ENCODE measurements at places on chromosomes 6 and 20. TPM values are rescaled to one million over a fixed set of nuclear protein-coding genes. Genes with fewer than 3 reads are reported as not detected.

LPIN3 gene
- 3.8 TPM for total RNA-seq

DNA sequence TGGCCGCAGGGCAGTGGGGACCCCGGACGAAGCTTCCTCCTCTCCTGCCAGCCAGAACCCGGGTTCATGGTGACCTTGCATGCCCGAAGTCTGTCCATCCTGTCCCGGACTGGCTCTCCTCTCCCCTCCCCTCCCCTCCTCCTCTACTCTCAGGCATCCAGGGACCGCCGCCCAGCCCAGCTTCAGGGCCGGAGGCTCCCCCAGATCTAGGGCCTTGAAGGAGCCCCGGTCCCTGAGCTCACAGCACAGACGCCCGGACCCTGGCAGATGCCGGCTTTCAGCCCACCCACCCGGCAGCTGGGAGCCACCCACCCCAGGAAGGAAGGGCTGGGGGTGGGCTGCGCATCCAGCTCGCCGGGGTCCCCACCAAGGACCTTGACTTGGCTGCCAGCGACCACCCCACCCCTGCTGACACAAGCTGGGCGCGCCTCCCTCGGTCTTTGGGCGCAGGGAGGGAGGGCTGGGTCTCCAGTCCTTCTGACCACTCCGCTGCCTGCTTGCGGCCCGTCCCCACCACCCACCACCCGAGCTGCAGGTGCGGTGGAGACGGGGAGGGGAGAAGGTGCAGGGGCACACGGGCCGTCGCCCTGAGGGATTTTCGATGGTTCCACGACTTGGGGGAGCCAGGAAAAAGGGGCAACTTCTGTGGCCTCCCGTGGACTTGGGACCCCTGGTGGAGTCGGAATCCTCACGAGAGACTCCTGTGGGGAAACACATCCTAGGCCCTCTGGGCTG, 5.8 kb upstream of the ABHD16B start:
- H3K27me3 ChIP-seq = no peaks in the 10 kb centered on the region
- no peak overlapping the region for H3K4me3 ChIP-seq
- H3K27ac ChIP-seq = no peak overlapping the region
- peaks cover 2% of the 10 kb centered on the region for H3K4me1 ChIP-seq
- no peak for DNase-seq

GRCh38 chr6:141744971-141745370, 387.8 kb upstream of the GJE1 start:
- H3K4me1 ChIP-seq = no peaks in the 10 kb centered on the region
- no peak overlapping the region for H3K27ac ChIP-seq
- H3K36me3 ChIP-seq = peaks cover 6% of the 10 kb centered on the region
- H3K27me3 ChIP-seq = no peaks in the 10 kb centered on the region

DNA sequence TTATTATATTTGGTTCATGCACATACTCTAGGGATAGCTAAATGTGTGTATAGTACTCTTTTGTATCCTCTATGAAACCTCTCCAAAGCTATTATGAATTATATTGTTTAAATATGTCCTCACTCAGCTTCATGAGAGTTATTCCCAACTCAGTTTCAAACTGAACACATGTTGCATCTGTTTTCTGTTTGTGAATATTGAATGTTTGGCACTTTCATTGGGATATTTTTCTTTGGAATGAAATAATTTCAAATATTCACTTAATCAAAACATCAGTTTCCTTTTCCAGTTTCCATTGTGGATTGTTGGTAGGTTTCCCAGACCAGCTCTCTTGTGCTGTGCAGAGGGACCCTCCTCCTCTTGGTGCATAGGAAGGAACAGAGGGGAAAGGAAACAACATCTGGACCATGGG, 46.6 kb downstream of the HDAC2 start:
- DNase-seq = no peak
- H3K27ac ChIP-seq = no peak overlapping the region

GRCh38 chr6:161138543-161139303, 135.1 kb downstream of the AGPAT4 start:
- peaks cover 25% of the 10 kb centered on the region for H3K36me3 ChIP-seq
- DNase-seq = no peak
- no peaks in the 10 kb centered on the region for H3K4me1 ChIP-seq
- no peak overlapping the region for H3K27ac ChIP-seq
- H3K27me3 ChIP-seq = no peaks in the 10 kb centered on the region

- no peaks in the 10 kb centered on the region for H3K36me3 ChIP-seq
- no peak for DNase-seq
- no peaks in the 10 kb centered on the region for H3K4me1 ChIP-seq
- H3K27me3 ChIP-seq = no peaks in the 10 kb centered on the region
- H3K27ac ChIP-seq = no peak overlapping the region
Measured at GRCh38 chr20:38864662-38865061, 59.2 kb downstream of the PPP1R16B start.

GRCh38 chr20:10476319-10476724, 41.2 kb downstream of the SLX4IP start:
- no peak overlapping the region for H3K27ac ChIP-seq
- H3K4me3 ChIP-seq = no peak overlapping the region
- no peaks in the 10 kb centered on the region for H3K27me3 ChIP-seq
- no peaks in the 10 kb centered on the region for H3K4me1 ChIP-seq
- H3K36me3 ChIP-seq = no peaks in the 10 kb centered on the region

GRCh38 chr6:43964659-43965570, 162.3 kb downstream of the MRPL14 start:
- DNase-seq = peak; percentile 28
- H3K4me3 ChIP-seq = no peak overlapping the region
- H3K4me1 ChIP-seq = peaks cover 2% of the 10 kb centered on the region
- H3K27ac ChIP-seq = no peak overlapping the region
- H3K36me3 ChIP-seq = no peaks in the 10 kb centered on the region

GRCh38 chr20:40294175-40294574, 394.9 kb downstream of the MAFB start:
- no peaks in the 10 kb centered on the region for H3K27me3 ChIP-seq
- H3K4me1 ChIP-seq = no peaks in the 10 kb centered on the region
- H3K27ac ChIP-seq = no peak overlapping the region
- no peaks in the 10 kb centered on the region for H3K36me3 ChIP-seq

GRCh38 chr6:29491574-29491973, 3.8 kb upstream of the MAS1L start:
- DNase-seq = peak; percentile 10
- no peak overlapping the region for H3K27ac ChIP-seq
- H3K4me1 ChIP-seq = no peaks in the 10 kb centered on the region
- no peaks in the 10 kb centered on the region for H3K27me3 ChIP-seq
- no peaks in the 10 kb centered on the region for H3K36me3 ChIP-seq
- no peak overlapping the region for H3K4me3 ChIP-seq

DNA sequence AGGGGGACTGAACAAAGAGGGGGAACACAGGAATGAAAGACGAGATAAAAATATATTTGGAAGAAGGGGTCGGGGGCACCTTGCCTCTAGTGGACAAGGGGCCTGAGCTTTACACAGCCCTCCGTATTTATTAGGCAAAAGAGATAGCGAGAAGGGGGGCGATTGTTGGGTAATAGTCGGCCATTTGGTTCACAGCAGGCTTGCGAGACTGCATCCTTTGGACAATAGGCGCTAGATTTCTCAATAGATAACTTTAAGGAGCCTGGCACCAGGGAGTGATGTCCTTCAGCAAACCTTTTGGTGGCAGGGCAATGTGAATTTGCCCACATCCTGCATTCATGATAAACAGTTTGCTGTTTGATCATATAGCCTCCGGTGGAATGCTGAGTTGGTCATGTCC, 3.0 kb upstream of the NANP start:
- H3K4me1 ChIP-seq = no peaks in the 10 kb centered on the region
- DNase-seq = no peak
- H3K4me3 ChIP-seq = no peak overlapping the region

TCF15 gene
- total RNA-seq = 2.0 TPM

GRCh38 chr6:156102129-156102528, 646.5 kb upstream of the NOX3 start:
- peak; percentile 38 for DNase-seq
- no peaks in the 10 kb centered on the region for H3K36me3 ChIP-seq
- H3K27ac ChIP-seq = no peak overlapping the region
- H3K27me3 ChIP-seq = no peaks in the 10 kb centered on the region

- H3K27ac ChIP-seq = no peak overlapping the region
- H3K4me1 ChIP-seq = no peaks in the 10 kb centered on the region
- H3K4me3 ChIP-seq = no peak overlapping the region
- H3K36me3 ChIP-seq = no peaks in the 10 kb centered on the region
Measured at GRCh38 chr6:22664968-22665367, 95.6 kb downstream of the HDGFL1 start.

- no peak overlapping the region for H3K27ac ChIP-seq
- no peaks in the 10 kb centered on the region for H3K36me3 ChIP-seq
- no peaks in the 10 kb centered on the region for H3K4me1 ChIP-seq
Measured at GRCh38 chr6:70336996-70337742, 34.3 kb upstream of the COL9A1 start.

DNA sequence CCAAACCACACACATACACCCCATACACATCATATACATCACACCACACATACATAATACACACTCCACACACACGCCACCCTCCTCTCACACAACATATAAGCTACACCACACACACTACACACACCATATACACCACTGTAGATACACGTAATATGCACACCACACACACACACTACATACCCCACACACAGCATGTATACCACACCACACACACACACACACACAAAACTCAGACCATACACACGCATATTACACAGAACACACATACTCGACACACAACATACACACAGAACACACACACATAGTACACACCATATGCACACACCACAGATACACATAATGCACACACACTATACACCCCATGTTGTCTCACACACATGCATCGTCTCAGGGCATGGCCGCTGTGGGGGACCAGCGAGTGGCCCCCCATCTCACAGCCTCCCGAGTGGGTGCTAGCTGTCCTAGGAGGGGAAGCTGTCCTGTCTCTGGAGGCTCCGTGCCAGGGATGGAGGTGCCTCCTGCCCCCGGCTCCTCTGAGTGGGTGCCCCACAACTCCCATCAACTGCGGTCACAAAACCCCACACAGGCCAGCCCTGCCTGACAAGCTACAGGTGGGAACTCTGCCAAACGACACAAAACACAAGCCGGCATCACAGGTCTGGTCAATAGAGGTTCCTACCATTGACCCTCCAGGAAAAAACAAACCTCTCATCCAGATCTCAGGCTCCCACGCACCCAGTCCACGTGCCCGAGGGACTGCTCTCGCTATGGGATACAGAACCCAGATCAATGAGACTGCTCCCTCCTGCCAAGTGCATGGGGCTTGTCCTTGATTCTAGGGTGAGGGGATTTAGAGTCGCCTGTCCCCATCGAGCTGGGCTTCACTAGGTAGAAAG, 49.1 kb downstream of the DACT2 start:
- no peaks in the 10 kb centered on the region for H3K4me1 ChIP-seq
- no peaks in the 10 kb centered on the region for H3K27me3 ChIP-seq
- no peaks in the 10 kb centered on the region for H3K36me3 ChIP-seq
- H3K4me3 ChIP-seq = no peak overlapping the region

DNA sequence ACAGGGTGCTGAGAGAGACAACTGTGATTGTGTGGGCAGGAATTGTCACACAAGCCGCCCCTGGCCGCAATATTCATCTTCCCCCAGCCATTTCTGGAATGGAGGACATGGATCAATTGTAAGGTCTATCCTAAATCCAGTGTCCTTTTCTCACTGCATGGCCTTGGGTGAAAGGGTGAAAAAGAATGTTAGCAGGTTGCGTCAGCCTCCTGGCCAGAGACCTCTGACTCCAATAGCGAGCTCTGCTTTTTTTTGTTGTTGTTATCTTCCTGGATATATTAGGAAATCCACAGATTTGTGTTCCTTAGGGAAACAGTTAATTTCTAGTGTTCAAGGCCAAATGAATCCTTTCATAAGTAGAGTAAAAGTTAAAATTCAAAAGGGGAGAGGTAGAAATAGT, 47.1 kb upstream of the CD83 start:
- H3K27me3 ChIP-seq = no peaks in the 10 kb centered on the region
- no peak overlapping the region for H3K27ac ChIP-seq
- no peak overlapping the region for H3K4me3 ChIP-seq
- H3K36me3 ChIP-seq = no peaks in the 10 kb centered on the region
- H3K4me1 ChIP-seq = no peaks in the 10 kb centered on the region

GRCh38 chr6:2522521-2522920, 228.2 kb downstream of the MYLK4 start:
- H3K36me3 ChIP-seq = peaks cover 6% of the 10 kb centered on the region
- no peak for DNase-seq
- H3K4me3 ChIP-seq = no peak overlapping the region
- H3K4me1 ChIP-seq = no peaks in the 10 kb centered on the region
- no peak overlapping the region for H3K27ac ChIP-seq

PRL gene
- total RNA-seq = not detected

DNA sequence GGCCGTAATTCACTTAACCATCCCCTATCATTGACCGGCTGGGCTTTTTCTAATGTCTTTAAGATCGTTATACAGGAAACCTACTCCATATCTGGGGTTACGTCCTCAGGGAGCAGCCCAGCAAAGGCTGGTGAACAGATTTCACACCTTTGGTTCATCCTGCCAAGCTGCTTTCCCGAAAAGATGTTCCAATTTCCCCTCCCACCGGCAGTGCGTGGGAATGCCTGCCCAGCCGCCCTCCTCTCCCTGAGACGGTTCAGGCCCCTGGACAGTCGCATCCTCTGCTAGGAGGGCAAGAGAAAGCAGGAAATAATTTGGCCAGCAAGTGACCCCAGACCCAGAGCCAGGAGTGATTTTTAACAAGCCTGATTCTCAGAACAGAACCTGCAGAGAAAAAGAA, 16.3 kb downstream of the SIRPA start:
- H3K36me3 ChIP-seq = no peaks in the 10 kb centered on the region
- H3K4me3 ChIP-seq = no peak overlapping the region
- no peaks in the 10 kb centered on the region for H3K27me3 ChIP-seq
- H3K4me1 ChIP-seq = no peaks in the 10 kb centered on the region
- no peak for DNase-seq

- no peaks in the 10 kb centered on the region for H3K4me1 ChIP-seq
- no peaks in the 10 kb centered on the region for H3K27me3 ChIP-seq
- no peak overlapping the region for H3K4me3 ChIP-seq
- H3K27ac ChIP-seq = no peak overlapping the region
- no peaks in the 10 kb centered on the region for H3K36me3 ChIP-seq
Measured at GRCh38 chr6:124955108-124955856, 7.0 kb upstream of the RNF217 start.

BMP6 gene
- 0.61 TPM for total RNA-seq

GRCh38 chr20:24695529-24696225, 226.2 kb downstream of the SYNDIG1 start:
- H3K36me3 ChIP-seq = no peaks in the 10 kb centered on the region
- H3K27ac ChIP-seq = no peak overlapping the region
- no peaks in the 10 kb centered on the region for H3K4me1 ChIP-seq
- peak; percentile 15 for DNase-seq
- no peak overlapping the region for H3K4me3 ChIP-seq

OXT gene
- total RNA-seq = 0.64 TPM

GRCh38 chr20:58981628-58982364, 740 bp downstream of the NELFCD start:
- H3K27ac ChIP-seq = peak overlapping the region; percentile 27
- peaks cover 4% of the 10 kb centered on the region for H3K4me1 ChIP-seq
- peak overlapping the region; percentile 84 for H3K4me3 ChIP-seq
- no peaks in the 10 kb centered on the region for H3K27me3 ChIP-seq
- H3K36me3 ChIP-seq = peaks cover 18% of the 10 kb centered on the region
